ENCODE measurements at places on chromosomes 5 and 9. TPM values are rescaled to one million over a fixed set of nuclear protein-coding genes. Genes with fewer than 3 reads are reported as not detected.

Gene KDM3B
- 41.4 TPM for total RNA-seq

DNA sequence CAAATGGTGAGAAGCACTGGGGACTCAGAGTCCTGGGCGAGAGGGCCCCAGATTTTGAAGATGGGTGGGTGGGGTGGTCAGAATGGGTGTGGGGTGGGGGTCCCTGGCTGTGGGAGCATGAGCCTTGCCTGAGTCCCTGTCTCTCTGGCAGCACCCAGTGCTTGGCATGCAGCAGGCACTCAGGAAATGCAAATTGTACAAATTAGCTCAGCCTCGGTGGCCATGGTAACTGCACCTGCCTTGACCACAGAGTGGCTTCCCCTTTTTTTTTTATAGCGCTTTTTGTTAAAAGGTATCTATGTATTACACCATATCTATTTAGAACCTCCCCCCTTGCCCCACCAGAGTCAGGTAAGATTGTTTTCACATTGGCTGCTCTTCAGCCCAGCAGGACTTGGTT is 19.2 kb upstream of the PITX1 start:
- DNase-seq: no peak

- no peak for DNase-seq
Observed at GRCh38 chr5:35476797-35477196, 140.9 kb upstream of the SPEF2 start.

Gene CARTPT
- total RNA-seq: not detected

Gene LOX
- 8.1 TPM for total RNA-seq
